Thoracic aorta endothelial cell (primary cell): ENCODE measurements at places on chromosomes 4 and X. TPM values are rescaled to one million over a fixed set of nuclear protein-coding genes. Genes with fewer than 3 reads are reported as not detected.

The PIM2 gene
- total RNA-seq, result 5.6 and 7.4 TPM in 2 replicates

The TCEAL6 gene
- not detected in 2 replicates for total RNA-seq

The TMSB15C gene
- 6.4 and 7.3 TPM in 2 replicates for total RNA-seq

The RAB41 gene
- not detected in 2 replicates for total RNA-seq

The TMPRSS11D gene
- not detected in 2 replicates for total RNA-seq

The IGBP1 gene
- total RNA-seq, result 56.7 and 77.5 TPM in 2 replicates
